ENCODE measurements at places on chromosomes 6 and 20.

GRCh38 chr20:17659801-17660200 lies 22.2 kb downstream of the RRBP1 start:
- no peak for DNase-seq

- no peak for DNase-seq
These were observed 13.9 kb upstream of the IPCEF1 start for GRCh38 chr6:154370545-154370944.

GRCh38 chr20:37244572-37244957 lies 17.0 kb downstream of the GHRH start:
- DNase-seq, result no peak

GRCh38 chr6:166906376-166907044 lies 49.8 kb downstream of the RNASET2 start:
- DNase-seq, result no peak

DNA sequence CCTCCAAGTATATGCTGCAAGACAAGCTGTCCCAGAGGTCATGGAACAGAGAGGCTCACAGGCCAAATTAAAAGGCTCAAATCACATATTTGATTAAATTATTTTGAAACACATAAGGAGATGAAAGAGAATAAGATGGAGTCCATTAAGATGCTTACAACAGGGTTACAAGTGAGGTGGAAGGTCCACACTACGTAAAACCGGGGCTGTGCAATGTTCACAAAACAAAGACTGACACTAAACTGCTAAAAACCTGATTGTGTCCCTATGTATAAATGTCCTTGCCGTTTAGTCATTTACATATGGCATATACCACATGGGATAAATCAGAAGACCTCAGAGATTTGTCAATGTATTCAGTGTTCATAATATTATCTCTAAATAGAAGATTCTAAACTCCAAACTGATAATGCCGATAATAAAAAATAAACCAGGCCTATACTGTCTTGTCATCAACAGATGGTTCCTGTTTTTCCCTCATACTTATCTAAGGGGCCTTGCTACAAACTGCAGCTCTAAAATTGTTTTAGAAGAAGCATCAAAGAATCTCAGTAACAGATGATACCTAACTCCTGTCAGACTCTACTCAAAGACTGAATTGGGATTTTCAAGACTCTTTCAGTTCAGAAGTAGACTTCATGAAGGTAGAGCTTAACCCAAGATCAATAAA lies 51.8 kb upstream of the RIPOR2 start:
- DNase-seq, result no peak

- DNase-seq, result peak; percentile 33
These were observed 120.7 kb upstream of the ZFP64 start for GRCh38 chr20:52312132-52312729.

DNA sequence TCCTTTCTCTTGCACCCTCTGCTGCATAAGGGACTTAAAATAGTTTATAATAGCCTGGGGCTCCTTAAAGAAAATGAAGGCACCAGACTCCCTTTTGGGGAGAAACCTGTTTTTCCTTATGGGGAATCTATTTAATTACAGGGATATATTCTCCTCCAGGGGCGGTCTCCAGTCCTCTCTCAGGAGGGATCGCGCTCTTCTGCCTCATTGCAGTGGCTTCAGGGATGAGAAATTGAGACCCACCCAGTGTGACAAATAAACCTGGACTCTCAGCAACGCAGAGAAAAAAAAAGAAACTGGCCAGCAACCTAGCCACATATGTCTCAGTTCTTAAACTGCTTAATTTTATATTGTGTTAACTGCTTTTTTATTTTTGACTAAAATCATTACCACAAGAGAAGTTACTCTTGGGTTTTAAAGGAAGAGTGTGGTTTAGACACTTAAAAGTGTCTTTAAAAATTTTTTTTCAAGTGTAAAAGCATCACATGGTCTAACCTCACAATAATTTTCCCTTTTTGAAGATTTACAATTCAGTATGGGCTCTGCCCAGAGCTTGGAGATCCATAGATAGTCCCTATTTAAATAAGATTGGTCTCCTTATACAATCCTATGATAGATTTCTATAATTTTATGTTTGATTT lies 11.7 kb upstream of the GOPC start:
- DNase-seq, result no peak

DNA sequence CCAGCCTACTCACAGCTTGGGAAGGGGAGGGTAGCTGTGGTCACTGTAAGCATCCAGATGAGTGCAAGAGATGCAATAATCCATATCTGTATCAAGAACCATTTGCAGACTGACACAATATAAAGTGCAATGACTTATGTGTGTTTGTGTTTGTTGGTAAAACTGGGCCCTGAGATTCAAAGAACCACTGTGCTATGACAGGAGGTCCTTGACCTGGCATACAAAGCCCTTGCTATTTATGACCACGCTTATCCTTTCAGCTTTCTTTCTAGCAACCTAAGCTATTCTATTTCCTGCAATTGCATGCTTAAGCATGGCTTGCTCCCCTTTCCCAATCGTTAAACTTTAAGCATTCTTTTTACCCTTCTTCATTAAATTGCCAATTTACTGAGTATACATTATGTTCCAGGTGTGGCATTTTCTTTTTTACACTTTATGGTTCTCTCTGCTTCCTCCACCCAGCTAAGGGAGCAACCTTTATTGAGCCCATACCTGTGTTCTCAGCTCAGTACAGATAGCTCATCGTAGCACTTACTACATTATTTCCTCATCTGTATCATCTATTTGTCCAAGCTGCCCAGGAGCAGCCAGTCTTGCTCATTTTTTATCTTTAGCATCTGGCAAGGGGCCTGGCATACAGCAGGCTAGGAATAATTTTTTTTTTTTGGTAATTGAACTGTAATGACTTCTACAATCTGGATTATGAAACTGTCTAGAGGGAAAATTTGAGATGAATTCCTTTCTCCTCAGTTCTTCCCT lies 3.5 kb downstream of the MCUR1 start:
- DNase-seq, result no peak

DNA sequence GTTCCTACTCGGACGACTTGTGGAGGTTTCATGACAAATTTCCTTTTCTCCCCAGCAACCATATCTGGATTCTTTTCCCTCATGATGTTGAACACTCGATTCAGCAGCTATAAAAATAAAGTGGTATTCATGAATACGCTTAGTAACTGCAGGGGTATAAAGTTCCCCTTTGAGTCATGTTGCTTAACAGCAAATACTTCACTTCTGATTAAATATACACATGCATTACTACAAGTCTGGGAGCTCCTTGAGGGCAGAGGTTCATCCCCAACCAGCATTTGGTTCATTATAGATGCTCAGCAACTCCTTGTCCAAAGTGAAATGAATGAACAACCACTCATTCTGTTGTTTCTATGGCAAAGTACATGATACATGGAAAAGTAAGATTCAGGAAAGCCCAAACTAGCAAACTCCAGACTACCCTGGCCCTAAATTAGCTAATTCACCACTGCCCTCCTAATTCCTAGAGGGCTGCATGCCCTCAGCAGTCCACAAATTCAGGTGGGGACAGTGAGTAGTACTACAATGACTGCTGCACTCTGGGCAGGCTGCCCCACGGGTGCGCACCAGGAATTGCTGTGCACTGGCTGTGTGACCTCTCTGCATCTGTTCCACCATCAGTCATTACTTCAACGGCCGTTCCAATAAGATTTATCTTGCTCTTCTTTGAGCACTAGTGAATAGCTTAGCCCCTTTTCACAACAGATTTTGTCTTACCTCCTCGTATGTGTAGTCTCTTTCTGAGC lies 15.2 kb downstream of the EIF2S2 start:
- DNase-seq, result no peak

- DNase-seq, result no peak
These were observed 43.5 kb downstream of the DTNBP1 start for GRCh38 chr6:15619330-15619729.

- peak; percentile 91 for DNase-seq
These were observed at the start of gene TAF8 for GRCh38 chr6:42050297-42051267. Gene TAF8 (plus strand): TSS chr6:42050524. CDS start chr6:42050542, 18 bp downstream.
